Karpas-422 (cell line): ENCODE measurements at places on chromosomes 1 and 21.

- DNase-seq, result peak; percentile 64
These were observed 19.0 kb downstream of the BTG2 start for GRCh38 chr1:203324105-203325025.

GRCh38 chr1:225460737-225461532, 33.1 kb upstream of the LBR start:
- no peak for DNase-seq

GRCh38 chr1:107802654-107803053, 162.3 kb downstream of the VAV3 start:
- DNase-seq, result no peak

DNA sequence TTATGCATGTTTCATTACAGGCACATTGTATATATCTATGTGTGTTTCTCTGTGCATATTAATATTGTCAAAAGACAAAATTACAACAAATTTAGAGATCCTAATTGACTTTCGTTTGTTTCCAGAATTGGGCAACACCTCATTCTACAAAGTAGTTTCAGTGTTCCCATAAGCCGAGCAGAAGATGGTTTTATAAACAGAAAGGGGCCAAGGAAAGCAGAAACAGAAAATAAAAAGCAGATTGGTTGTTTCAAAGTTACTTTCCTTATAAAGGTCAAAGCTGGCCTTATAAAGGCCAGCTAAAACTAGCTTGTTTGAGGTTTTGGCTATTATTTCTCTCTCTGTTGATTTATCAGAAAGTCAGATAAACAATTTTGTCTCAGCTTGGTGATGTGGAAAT, 116.2 kb upstream of the FGGY start:
- no peak for DNase-seq

GRCh38 chr1:99992760-99993467, 23.1 kb downstream of the SLC35A3 start:
- DNase-seq, result no peak

DNA sequence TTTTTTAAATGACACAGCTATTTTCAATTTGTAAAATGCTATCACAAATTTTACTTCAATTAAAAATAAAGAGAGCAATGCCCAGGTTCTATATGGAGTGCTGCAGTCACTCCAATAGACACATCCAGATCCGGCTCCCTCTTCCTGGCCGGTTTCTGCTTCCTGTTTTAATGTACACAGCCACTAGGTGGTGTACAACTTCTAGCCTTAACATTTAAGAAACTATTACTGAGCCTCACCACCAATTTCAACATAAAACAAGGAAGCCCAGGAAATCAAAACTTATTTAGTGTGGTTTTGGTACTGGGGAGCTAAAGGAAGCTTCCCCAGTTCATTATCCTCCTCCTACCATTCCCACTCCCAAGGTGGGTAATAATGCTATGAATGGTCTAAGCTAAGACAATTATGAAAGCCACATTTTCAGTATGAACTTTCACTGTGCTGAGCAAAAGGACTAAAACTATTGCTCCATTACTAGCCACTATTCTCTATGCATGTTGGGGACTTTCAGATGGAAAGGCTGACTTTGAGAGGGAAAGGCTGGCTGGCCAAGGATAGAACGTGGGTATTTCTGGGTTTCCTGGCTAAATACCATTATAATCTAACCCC, 25.5 kb upstream of the MTMR11 start:
- peak; percentile 87 for DNase-seq

- DNase-seq, result no peak
These were observed 24.7 kb downstream of the EPHX1 start for GRCh38 chr1:225834417-225835329.

- DNase-seq, result no peak
These were observed 121.6 kb downstream of the SYT2 start for GRCh38 chr1:202588503-202589189.

DNA sequence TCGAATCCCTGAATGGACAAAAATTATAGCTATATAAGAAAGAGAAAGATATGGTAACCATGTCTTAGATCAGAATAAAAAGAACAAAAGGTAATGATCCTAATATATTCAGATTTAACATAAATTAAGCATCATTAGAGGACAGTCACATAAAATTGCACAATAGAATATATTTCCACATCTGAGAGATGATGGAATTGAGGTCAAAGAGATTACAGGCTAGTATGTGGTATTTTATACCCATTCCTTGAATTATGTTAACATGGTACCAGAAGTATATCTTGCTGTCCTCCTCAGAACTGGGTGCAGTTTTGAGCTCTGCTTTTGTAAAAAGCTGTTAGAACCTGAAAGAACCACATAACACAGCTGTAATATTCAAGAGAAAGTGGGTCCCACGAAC, 245.6 kb upstream of the HOOK1 start:
- DNase-seq, result no peak

DNA sequence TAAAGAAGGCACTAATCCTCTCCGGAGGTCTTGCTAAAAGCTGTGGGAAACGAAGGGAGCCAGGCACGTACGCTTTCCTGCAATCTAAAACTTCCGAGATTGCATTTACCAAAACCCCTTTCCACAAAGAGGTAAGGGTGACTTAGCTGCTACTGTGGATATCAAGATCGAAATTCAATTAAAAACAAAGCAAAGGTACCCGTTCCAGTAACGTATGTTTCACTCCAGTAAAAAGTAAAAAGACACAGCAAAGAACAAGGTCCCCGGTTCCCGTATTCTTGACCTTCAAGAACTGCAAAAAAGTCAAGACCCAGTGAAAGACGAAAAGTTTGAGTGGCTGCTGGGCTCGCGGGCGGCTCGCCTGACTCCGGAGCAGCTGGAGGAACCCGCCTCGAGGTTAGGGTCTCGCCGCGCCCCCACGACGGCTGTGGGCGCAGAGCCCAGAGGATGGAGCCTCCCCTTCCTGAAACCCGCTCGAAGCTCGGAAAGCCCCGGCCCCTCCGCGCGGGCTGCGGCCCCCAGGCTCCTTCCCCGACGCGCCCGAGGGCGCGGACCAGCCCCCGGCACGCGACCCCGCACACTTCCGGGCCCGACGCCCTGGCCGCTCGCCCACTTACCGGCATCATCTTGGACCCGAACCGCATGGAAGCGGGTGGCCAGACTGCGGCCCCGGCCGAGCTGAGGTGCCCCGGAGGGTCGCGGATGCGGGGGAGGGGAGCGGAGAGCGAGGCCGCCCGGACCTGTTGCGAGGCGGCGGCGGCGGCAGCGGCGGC, 524 bp downstream of the TP53BP2 start:
- no peak for DNase-seq

DNA sequence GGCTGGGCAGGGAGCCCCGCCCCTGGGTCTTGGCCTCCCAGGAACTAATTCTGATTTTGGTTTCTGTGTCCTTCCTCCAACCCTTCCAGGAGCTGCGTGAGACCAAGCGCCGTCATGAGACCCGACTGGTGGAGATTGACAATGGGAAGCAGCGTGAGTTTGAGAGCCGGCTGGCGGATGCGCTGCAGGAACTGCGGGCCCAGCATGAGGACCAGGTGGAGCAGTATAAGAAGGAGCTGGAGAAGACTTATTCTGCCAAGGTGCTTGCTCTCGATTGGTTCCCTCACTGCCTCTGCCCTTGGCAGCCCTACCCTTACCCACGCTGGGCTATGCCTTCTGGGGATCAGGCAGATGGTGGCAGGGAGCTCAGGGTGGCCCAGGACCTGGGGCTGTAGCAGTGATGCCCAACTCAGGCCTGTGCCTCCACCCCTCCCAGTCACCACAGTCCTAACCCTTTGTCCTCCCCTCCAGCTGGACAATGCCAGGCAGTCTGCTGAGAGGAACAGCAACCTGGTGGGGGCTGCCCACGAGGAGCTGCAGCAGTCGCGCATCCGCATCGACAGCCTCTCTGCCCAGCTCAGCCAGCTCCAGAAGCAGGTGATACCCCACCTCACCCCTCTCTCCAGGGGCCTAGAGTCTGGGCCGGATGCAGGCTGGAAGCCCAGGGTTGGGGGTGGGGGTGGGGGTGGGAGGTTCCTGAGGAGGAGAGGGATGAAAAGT, 18.5 kb upstream of the SEMA4A start:
- no peak for DNase-seq

DNA sequence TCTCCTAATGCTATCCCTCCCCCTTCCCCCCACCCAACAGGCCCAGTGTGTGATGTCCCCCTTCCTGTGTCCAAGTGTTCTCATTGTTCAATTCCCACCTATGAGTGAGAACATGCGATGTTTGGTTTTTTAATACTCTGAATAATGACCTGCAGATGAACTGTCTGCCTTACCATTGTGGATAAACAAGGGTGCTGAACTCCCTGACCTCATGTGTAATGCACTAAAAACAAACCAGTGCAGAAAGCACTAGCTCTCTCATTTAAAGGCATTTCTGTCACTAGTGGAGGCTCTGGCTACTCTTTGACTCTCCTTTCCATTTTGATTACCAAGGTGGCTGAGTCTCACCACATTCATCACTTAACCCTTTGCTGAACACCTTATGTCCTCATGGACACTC, 23.1 kb upstream of the TRAF3IP3 start:
- DNase-seq, result no peak

GRCh38 chr21:29730281-29730680, 209.5 kb downstream of the GRIK1 start:
- no peak for DNase-seq

DNA sequence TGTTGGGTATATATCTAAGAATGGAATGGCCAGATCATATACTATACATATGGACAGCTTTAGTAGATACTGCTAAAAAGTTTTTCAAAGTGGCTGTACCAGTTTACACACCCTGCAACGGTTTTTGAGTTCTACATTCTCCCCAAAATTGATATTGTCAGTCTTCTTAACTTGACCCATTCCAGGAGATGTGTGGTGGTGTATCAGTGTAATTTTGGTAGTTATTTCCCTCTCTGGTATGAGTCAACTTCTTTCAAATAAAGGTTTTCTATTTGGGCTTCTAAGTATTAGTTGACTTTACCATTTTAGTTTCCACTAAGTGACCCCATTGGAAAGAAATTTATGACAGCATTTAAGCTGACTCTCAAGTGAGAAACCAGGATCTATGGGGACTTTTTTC, 29.2 kb downstream of the INKA2 start:
- DNase-seq, result no peak

- DNase-seq, result no peak
These were observed 56.1 kb downstream of the EYA3 start for GRCh38 chr1:28032281-28032680.

DNA sequence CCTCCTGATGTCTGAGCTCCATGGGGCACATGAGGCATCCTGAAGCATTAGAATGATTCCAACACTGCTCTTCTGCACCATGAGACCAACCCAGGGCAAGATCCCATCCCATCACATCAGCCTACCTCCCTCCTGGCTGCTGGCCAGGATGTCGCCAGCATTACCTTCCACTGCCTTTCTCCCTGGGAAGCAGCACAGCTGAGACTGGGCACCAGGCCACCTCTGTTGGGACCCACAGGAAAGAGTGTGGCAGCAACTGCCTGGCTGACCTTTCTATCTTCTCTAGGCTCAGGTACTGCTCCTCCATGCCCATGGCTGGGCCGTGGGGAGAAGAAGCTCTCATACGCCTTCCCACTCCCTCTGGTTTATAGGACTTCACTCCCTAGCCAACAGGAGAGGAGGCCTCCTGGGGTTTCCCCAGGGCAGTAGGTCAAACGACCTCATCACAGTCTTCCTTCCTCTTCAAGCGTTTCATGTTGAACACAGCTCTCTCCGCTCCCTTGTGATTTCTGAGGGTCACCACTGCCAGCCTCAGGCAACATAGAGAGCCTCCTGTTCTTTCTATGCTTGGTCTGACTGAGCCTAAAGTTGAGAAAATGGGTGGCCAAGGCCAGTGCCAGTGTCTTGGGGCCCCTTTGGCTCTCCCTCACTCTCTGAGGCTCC, 11.1 kb upstream of the RASSF5 start:
- DNase-seq, result no peak

DNA sequence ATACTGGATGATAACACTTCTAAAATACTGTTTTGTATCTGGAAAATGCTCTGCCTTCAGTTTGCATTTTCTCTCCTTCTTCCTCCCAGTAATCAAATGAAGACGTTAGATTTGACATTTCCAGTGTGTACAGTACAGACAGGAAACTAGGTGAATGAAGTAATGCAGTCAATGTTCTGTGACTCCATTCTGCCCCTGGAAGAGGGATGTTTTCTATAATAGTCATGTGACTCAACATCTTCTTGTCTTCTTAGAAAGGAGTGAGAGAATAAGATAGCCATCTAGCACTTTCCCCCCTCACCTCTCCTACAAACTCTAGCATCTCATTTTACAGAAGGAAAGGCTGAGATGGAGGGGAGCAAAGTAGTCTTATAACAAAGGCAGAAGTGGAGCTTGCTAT, 77.6 kb downstream of the DDR2 start:
- DNase-seq, result no peak

- no peak for DNase-seq
These were observed 107.3 kb upstream of the ADGRL4 start for GRCh38 chr1:79113836-79114235.
